Esophagus squamous epithelium (tissue), 5 donors: ENCODE measurements at places on chromosomes 2 and 18.

- no peak for DNase-seq
Measured at GRCh38 chr2:53636596-53636995, 131.0 kb upstream of the CHAC2 start.

DNA sequence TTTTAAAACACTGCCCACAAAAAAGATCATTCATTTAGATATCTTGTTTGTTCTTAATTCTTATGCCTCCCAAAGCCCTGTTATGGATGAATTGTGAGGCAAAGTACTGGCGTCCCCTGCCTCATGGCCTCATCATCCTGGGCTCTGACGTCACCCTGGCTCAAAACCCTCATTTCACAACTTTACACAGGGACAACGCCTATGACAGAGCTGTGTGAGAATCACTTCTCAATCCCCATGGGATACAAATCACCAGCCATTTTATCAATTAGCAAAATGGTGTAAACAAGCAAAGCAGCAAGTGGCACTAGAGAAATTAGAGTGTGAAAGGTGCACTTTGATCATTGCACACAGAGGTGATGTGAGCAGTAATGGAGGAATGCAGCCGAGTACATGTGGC, 16.6 kb downstream of the FHOD3 start:
- no peak for DNase-seq

DNA sequence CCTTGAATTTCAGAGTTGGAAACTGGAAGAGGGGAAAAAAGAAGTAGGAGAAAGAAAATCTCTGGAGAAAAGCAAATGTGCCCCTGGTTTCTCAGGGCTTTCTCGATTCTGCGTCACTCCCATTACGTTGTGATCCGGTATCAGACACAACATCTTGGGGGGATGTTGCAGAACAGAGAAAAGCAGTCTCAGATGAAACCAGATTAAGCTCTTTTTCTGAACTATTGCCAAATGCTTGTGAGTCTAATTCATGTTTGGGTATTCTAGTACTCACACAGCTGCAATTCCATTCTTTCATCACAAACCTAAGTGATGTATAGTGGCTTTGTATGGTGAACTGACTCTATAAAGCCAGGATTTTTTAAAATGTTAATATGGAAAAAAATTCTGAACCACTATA, 233.2 kb downstream of the TCF4 start:
- DNase-seq, result no peak

DNA sequence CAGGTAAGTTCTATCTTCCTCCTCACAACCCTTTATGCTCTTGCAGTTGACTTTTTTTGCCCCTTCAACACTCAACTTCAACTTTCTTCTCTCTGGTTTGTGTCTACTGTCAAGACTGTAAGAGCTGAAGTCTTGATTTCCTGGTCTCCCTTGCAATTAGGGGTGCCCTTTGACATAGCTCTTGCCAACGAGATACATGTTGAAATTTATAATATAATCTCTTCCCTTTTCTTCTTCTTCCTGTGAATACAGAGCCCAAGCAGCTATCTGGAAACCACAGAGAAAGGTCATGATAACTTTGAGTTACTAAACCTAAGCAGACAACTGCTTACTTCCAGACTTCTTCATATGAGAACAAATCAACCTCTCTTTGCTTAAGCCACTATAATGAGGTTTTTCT, 163.5 kb downstream of the MC4R start:
- DNase-seq, result no peak

GRCh38 chr2:121849236-121849635, 93.8 kb downstream of the TSN start:
- DNase-seq, result no peak

- no peak for DNase-seq
Measured at GRCh38 chr2:30105556-30105955, 41.3 kb upstream of the YPEL5 start.

GRCh38 chr2:64637000-64637635, 16.6 kb downstream of the SERTAD2 start:
- DNase-seq, result no peak

- DNase-seq, result no peak
Measured at GRCh38 chr2:179646862-179647587, 214.4 kb downstream of the ZNF385B start.

- no peak for DNase-seq
Measured at GRCh38 chr2:204971206-204971907, 426.1 kb downstream of the PARD3B start.

DNA sequence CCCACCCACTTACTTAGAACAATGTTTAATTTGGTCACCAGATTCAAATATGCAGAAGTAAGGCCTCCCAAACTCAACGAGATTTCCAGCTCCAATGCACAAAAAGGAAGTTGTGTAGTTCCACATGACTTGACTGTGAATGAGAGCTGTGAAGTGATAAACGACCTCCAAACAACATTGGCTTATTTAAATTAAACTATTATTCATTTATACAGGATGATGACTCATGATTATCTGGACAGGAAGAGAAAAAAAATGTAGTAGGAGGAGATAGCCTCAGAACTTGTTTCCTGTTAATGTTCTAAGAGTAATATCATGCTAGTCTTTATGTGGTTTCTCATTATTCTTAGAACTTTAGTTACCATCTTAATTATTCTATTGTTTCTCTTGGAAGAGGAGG, 237.3 kb downstream of the C1D start:
- no peak for DNase-seq

DNA sequence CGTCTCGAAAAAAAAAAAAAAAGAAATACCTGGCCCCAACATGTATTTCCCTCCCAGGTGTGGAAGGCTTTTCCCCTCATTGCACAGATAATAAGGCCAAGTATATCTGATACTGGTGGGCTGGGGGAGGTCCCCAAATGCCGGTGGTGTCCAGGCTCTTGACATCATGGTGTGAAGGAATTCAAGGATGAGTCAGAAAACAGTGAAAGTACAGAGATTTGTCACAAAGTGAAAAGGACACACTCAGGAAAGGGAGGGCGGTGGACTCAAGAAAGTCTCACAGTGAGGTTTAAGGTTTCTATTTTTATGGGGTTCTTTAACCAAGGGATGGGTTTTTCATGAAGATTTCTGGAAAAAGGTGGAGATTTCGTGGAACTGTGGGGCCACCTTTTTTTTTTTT, 37.8 kb upstream of the FZD5 start:
- no peak for DNase-seq

- no peak for DNase-seq
Measured at GRCh38 chr2:3490191-3491170, 28.9 kb downstream of the ADI1 start.

DNA sequence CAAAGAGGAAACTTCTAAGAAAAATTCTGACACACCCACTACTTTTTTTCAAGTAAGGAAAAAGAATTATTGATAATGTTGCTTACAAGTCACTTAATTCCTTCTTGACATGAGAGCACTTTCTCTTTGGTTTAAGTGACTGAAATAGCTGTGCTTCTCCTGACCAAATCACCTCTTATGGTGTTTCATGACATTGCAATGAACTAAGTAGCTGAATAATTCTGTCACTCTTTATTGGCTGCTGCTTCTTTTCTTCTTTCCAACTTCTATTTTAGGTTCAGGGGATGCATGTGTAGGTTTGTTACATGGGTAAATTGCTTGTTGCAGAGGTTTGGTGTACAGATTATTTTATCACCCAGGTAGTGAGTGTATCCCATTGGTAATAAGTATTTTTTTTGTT, 447.6 kb upstream of the NETO1 start:
- no peak for DNase-seq

GRCh38 chr18:59733421-59733820, 36.2 kb upstream of the CCBE1 start:
- DNase-seq, result no peak

DNA sequence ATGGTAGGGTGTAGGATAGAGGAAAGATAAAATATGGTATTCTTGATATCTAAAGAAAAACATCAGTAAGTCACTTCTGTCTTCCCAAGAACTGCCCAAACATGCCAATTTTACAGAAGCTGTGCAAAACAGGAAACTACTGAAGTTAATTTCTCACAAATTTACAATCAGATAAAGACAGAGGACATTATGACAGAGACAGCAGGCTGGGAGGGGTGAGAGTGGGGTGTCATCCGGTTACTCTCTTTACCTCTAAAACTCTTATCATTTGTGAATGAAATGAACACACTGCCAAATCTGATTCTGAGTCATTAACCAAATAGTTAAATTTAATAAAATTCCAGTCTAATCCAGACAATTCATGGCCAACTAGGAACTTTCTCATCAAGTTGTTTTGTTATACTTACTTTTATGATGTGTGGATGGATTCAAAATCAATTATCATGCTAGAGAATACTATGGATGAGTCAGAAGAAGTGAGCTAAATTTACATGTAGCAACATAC, 323.2 kb upstream of the MEX3C start:
- no peak for DNase-seq

DNA sequence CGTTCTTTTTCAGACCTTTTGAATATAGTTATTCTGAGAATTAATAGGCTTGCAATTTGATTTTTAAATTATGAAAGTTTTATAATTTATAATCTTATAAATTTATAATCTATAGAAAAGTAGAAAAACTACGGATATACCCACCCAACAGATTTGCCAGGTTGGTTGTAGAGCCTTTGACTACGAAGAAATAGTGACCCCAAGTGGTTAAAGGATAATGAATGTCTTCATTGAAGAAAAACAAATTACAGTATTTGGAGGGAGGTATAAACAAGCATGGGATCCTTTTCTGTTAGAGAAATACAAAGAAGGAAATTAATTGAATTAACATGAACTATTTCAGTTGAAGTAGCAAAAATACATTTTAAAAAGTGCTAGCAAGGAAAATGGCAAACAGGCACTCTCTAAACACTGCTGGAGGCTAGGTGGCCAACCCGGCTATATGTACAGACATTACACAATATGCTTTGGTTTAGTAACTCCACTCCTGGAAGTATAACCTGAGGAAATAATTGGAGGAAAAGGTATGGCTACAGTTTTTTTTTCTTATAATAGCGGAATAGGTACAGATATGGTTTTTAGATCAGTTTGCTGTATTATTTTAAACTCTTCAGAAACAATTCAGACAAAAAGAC, 110.9 kb downstream of the MIB1 start:
- DNase-seq, result no peak

- DNase-seq, result no peak
Measured at GRCh38 chr2:38178556-38179419, 102.8 kb upstream of the CYP1B1 start.

DNA sequence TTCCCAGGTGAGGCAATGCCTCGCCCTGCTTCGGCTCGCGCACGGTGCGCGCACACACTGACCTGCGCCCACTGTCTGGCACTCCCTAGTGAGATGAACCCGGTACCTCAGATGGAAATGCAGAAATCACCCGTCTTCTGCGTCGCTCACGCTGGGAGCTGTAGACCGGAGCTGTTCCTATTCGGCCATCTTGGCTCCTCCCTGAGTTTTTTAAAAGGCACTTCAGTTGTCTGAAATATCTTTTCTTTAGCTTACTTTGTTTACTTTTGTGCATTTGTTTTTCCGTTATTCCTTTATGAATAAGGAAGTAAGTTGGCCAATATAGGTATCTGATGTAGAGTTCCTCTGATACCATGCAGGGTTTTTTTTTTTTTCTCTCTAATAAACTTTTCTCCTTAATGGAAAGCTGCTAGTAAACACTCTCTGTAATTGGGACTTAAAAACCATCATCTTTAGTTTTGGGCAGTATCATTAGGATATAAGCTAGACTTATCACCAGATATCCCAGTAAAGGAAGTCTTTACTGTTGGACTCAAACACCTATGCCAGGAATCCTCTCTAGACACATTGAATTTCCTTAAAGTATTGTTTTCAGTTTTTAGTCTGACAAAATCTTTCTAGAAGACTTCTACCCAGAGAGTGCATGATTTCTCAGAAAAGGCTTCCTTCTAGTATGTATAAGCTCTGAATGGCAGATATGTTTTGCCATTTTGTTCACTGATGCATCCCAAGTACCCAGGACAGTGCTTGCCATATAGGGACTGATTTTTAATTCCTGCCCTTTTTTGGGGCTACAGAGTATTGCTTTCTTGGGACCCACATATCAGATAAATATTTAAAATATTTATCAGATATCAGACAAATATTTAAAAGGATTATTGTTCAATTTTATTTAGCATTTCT, 35.8 kb upstream of the DYSF start:
- no peak for DNase-seq

DNA sequence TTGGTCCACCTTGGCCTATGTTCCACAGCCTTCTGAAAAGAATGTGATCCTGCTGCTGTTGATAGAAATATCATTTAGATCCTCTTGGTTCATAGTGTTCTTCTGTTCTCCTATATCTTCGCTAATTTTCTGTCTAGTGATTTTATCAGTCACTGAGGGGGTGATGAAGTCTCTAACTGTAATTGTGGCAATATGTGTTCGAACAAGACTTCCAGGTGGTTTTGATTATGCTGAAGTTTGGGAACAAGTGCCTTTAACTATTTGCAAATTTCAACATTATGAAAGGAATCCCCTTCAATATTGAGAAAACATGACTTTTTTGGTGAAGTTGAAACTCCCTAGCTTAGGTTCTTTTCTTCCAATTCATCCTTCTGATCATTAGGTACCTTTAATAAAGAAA, 140.4 kb downstream of the MTX2 start:
- no peak for DNase-seq

- DNase-seq, result no peak
Measured at GRCh38 chr2:59538398-59538911, 1015.0 kb downstream of the BCL11A start.

- DNase-seq, result no peak
Measured at GRCh38 chr2:33583194-33583938, 15.7 kb downstream of the FAM98A start.

DNA sequence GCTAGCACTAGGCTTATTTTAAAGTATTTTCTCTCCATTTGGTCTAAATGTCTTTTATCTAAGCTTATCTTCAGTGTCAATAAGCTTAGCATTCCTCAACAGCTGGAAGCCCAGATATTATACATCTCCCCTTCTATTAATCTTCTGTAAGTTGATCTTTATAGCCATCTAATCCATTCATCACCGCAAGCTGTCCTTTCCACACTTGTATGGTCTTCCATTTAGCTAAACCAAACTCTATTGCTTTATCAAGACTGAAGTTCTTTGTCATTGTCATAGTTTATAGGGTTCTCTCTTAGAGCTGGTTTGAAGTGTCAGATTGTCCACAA, 101.3 kb upstream of the GPR45 start:
- DNase-seq, result no peak

- DNase-seq, result no peak
Measured at GRCh38 chr2:172208791-172209325, 106.2 kb upstream of the DLX2 start.

DNA sequence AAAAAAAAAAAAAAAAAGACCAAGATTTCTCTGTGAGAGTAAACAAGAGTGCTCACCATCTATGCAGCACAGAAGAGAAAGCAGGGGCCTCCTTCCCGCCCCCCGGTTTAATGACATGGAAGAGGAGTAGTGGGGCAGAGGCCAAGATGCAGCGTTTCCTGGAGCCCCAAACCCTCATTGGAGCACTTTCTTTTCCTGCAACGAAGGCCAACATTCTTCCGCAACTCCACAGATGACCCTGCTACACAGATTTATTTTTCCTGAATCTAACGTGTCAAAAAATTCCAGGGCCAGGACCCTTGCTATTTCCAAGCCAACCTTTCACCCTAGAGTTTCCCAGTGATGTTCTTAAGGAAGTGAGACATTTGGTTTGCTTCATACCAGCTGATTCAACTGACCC, 189.6 kb downstream of the MIB1 start:
- DNase-seq, result no peak
